ENCODE measurements at places on chromosomes 5 and 9.

GRCh38 chr9:27108981-27109541, at the start of gene TEK:
TEK (plus strand) TSS chr9:27109225; CDS start chr9:27109591, 366 bp downstream.
- DNase-seq, result no peak

DNA sequence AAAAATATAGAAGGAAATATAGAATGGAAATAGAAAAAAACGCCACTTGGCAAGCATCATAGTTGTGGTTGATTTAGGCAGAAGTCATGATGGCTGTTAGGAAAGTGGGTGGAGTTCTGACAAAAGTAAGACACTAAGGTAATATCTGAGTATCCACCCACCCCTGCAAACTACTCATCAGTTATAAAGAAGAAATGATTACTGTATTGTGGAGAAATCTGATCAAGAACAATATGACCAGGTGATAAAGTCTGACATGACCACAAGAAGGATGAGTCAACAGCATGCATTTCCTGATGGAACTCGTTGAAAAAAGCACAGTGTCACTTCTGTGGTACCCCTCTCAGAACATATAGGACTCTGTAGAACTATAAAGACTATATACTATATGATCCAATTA, 343.4 kb upstream of the PAPPA start:
- DNase-seq, result no peak

- peak; percentile 37 for DNase-seq
Measured at GRCh38 chr5:77852514-77853352, 76.6 kb upstream of the TBCA start.

GRCh38 chr9:134637241-134637640, 4.4 kb upstream of the COL5A1 start:
- no peak for DNase-seq

- DNase-seq, result no peak
Measured at GRCh38 chr5:72006361-72006760, 100.9 kb upstream of the MAP1B start.
